ENCODE measurements at places on chromosomes 1 and 21.

DNA sequence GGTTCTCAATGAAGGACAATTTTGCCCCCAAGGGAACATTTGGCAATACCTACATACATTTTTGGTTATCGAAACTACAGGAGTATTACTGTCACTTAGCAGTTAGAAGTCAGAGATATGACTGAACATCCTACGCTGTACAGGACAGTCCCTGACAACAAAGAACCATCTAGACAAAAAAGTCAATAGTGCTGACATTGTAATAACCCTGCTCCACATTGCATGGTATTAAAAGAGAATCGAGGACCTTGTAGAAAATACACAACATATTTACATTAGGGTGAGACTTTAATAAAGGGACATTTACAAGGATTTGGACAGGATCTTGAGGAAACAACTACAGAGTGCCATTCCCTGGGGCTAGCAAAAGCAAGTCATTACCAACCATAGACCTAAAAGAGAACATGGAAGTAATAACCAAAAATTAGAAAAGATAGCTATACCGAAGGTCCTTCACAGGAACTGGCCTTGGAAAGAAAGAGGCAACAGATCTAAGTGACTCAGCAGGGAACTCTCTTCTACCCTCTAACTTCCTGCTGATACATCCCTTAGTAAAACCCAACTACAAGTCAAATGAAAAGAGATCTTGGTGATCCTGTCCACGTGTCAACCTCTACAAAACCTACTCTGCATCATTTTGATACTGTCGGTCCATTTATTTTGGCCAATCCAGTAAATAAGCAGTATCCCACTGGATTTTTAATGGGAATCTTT, 40.2 kb downstream of the ANGPTL3 start:
- DNase-seq = no peak

DNA sequence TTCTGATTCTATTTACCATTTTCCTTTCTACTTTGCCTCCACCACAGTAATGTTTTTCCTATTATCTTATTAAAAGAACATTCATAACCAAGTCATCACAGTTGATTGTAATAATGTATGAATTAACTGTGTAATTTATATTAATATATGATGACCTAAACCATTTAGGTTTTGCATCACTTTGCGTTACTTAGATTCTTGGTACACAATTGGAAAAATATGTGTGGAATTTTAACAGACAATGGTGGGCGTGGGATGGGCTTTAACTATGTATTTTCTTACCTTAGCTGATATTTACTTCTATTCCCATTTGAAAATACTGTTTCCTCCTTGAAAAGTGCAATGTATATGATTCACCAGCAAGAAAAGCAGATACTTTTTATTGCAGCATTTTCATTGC, 3.6 kb downstream of the KRTAP21-3 start:
- DNase-seq = no peak

DNA sequence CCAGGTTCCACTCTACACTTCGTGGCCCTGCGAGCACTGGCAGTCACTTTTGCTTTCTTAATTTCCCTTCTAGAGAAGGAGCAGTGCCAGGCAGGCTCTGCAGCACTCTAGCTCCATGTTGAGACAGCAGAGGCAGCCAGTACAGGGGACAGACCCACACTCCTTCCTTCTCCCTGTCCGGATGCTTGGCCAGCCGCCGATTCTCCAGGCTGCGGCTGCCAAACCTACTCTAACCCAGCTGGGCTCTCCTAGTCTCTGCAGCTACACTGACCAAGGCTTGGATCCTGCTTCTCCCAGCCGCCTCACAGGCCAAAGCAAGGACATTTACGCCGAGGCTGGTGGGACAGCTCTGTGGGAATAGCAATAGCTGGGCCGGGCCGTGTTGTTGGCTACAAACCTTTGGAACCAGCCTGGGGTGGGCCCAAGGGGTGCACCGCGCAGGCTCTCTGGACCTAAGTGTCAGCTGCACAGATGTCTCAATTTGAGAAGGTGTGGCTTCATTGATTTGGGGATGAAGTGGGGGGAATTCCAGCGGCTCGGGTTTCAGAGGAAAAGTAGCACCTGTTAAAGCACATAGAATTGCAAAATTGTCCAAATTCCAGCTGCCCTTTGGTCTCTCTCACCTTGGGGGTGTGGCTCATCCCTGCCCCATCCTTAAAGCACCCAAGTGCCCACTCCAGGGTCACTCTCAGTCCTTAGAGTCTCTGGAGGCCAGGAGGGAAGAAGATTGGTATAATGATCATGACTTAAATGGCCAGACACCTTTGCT, 3.2 kb downstream of the BARHL2 start:
- no peak for DNase-seq

GRCh38 chr1:167706931-167707877, 14.6 kb upstream of the MPZL1 start:
- no peak for DNase-seq

GRCh38 chr1:203378556-203379245, 27.8 kb upstream of the FMOD start:
- DNase-seq = no peak

- DNase-seq = no peak
These were observed 3.8 kb upstream of the SLC50A1 start for GRCh38 chr1:155131856-155132255.

GRCh38 chr1:202624781-202625108, 85.5 kb downstream of the SYT2 start:
- DNase-seq = no peak

DNA sequence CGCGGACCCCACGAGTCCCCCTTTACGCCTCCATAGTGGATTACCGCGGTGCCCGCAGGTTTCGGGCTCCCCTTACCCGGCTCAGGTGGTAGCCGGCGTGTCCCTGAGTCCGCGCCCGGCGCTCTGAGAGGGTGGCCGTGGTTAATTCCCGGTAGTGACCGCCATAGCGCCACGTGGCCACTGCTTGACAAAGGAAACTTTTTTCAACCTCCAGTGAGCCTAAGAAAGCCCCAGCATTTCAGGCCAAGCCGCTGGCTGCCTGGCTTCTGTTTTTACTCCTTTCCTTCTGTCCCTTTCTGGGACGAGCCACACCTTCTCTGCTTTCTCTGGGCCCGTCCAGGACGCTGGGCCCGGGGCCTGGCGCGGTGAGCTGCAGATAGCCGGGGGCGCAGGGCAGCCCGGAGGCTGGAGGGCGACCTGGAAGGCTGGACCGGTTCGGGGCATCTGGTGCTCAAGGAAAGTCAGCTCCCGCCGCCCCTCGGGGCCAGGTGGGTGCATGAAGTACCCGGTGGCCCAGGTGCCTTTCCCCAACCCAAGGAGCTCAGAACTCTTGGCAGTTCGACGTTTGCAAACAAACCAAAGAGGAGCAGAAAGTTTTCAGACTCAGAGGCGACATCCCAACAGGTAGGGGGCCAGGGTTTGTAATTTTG, 540 bp upstream of the C1orf198 start:
- DNase-seq = no peak

DNA sequence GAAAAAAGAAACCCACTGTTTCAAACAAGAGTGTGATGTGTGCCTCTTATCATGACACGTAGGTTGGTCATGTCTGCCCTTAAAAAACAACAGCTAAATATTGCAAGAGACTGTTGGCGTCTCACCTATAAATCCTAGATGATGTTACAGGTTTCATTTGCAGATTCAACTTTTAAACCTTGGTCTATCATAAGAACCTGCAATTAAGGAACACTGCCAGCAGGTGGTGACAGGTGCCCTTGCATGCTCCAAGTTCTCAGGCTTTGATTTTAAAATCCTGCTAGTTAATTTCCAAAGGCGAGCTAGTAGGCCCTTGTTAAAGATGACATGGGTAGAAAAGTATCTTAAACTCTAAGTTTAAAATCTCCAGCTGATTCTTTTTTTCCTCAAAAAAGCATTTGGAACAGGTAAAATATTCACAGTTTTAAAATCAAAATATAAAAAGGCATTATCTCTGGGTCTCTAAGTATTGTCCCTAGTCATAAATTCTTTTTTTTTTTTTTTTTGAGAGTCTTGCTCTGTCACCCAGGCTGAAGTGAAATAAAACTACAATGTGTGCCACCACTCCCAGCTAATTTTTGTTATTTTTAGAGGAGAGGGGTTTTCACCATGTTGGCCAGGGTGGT, 39.1 kb downstream of the CLSTN1 start:
- DNase-seq = peak; percentile 68

DNA sequence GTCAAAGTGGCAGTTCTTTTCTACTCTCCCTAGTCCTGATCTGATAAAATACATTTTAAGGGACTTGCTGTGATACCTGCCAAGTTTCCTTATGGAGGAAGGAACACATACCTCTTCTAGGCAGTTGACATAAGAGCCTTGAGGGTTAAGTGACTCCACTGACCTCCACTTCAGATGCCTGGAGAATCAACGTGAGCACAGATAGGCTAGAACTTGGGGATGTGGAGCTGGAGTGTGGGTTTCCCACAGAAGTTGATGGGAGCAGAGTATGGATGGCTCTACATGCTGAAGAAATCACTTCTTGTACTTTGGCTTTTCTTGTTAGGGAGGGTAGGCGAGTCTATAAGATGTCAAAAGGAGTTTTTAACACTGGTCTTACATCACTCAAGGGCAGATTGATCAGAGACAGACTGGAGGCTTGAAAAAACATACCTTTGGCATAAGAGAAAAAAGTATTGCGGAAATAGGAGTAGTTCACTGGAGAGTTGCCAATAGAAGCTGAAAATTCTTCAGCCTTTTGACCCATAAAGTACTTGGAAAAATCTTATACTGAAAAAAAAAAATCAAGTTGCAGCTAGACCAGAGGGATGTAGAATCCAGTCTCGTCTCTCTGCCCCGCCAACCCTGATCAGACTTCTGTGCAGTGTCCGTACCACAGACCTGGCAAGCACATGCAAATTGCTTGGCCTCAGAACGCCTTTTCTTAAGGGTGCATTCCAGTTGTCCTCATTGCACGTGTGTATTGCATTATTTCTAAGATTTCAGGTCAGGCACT, 5.5 kb downstream of the RHOU start:
- DNase-seq = no peak

DNA sequence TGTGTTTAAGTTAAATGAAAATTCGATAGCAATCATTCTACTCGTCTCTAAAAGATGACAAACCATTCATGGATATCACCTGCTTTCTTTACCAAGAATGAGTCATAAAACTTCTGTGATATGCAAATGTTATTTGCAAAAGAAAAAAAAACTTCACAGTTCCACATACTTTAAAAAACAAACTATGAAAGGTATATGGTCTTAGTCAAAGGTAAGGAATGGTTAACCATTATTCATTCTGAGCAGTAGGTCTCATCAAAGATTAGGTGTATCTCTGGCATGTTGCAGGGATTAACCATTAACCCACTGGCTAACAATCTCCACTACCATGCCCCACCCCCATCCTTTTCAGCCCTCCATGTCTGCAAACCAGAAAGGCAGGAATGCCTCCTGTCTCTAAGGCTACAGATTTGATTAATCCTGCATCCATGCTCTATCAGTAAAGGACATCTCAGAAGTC, 44.4 kb downstream of the PTPN14 start:
- no peak for DNase-seq

GRCh38 chr1:113217447-113218208, 144.6 kb downstream of the LRIG2 start:
- no peak for DNase-seq
